Stimulated activated CD4-positive, alpha-beta T cell treated with anti-CD3 and anti-CD28 coated beads, Interleukin-12 subunit alpha, Interleukin-12 subunit beta, amount 100 ng/mL, for 48 hours (primary cell): ENCODE measurements at places on chromosomes 4 and X.

DNA sequence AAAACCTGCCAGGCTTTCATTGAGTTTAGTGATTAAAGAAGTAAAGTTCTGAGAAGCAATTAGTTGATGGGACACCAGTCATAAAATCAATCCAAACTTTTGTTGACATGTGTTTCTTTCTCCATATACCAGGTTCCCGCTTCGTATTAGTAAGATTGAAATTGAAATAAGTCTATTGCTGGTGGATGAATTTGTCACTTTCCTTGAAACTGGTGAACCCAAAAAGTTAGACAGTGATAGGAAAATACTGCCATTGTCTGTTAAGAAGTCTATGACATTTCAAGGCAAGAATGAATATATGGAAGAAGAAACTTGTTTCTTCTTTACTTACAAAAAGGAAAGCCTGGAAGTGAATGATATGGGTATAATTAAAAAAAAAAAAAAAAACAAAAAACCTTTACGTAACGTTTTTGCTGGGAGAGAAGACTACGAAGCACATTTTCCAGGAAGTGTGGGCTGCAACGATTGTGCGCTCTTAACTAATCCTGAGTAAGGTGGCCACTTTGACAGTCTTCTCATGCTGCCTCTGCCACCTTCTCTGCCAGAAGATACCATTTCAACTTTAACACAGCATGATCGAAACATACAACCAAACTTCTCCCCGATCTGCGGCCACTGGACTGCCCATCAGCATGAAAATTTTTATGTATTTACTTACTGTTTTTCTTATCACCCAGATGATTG, at the start of gene CD40LG:
TSS of gene CD40LG (plus strand) at position 482 of the 684 bp plus-strand sequence. CDS start at position 573, 91 bp downstream.
- DNase-seq, result no peak

DNA sequence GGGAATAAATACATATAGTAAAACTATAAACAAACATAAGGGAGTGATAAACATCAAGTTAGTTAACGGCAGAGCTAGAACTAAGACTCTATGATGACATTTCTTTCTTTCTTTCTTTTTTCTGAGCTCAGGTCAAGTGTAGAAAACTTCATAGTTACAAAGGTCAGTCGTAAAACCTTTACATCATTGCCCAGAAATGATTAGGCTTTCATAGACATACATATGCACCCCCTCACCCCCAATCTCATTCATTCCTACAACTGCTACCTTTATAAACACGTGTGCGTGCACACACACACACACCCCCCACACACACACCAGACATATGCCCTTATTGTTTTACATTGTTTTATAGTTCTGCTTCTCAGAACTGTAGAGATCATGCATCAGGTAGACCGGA, 5.7 kb downstream of the EIF1AX start:
- no peak for DNase-seq

GRCh38 chrX:100263650-100264049, 146.4 kb downstream of the PCDH19 start:
- no peak for DNase-seq

DNA sequence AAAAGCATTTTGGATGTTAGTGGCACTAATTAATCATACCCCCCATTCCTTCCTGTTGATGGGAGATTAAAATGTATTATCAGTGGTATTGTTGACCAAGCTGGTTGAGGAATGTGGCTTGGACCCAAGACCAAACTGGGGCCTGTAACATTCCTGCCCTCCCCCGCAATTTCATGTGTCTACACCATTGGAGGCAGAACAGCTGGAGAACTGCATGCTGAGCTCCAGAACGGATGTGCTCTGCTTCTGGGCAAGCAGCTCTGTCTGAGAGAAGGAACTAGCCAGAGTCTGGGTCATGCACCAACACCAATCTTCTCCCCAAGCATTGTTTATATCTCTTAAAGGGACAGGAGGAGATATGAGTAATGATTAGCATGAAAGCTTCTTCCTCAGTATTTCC, 185.5 kb downstream of the CEP135 start:
- no peak for DNase-seq

- no peak for DNase-seq
Measured at GRCh38 chr4:7635445-7636239, 200.9 kb upstream of the PSAPL1 start.

GRCh38 chrX:23901060-23901459, 6.7 kb downstream of the APOO start:
- DNase-seq, result no peak

- no peak for DNase-seq
Measured at GRCh38 chr4:76012388-76012801, 5.1 kb upstream of the CXCL9 start.

- DNase-seq, result no peak
Measured at GRCh38 chr4:48899950-48900349, 6.6 kb downstream of the OCIAD2 start.

- no peak for DNase-seq
Measured at GRCh38 chr4:87416965-87417364, 5.4 kb upstream of the NUDT9 start.

- no peak for DNase-seq
Measured at GRCh38 chrX:12789976-12790375, 1.2 kb upstream of the PRPS2 start.

GRCh38 chr4:181823645-181824044, 419.6 kb upstream of the TENM3 start:
- DNase-seq, result no peak

DNA sequence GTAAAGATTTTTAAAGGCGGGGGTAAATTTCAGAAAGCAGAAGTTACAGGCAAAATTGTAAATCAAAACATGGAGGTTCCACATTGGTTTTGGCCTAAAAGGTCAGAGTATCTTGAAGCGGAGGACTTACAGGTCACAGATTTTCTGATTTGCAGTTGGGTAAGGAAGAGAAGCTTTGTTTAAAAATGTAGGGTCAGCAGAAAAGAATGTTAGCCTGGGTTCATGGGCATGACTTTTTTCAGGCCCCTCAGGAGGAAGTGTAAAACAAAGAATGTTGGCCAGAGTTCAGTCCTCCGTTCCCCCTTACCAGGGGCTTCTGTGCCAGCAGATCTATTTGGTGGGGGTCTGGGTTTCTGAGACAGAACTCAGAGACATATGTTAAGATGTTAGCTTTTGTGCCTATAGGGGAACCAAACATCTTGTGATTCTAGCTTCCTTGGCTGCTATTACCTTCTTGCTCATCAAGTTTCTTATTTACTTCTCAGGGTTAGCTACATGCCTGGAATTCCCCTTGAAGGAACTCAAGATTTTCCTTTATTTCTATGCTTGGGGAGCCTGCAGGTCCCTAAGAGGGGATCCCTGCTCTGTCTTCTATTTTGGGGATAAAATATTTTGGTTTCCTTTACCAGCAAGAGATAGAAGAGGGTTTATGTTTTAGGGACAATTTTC, 160.3 kb downstream of the ANK2 start:
- no peak for DNase-seq

DNA sequence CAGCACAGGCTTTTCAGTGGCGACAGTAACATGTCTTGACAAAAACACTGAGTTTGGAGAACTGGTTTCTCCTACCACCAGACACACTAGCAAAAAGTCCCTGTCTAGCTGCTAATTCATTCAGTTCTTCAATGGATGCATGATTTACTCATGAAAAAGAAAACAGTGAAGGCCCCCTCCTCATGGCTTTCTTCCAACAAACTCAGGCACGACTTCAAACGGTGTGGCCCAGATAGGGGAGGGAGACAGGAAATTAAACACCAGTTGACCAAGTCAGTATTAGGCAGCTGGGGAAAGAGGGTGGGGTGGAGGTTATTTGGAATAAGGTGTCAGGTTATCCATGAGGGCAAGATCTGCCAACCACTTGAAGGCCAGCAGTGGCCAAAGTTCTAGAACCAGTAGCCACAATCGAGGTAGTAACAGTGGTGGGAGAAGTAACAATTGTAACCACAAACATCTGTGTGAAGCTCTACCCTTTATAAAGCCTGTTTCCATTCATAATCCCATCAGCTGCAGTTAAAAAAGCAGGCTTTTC, 60.2 kb downstream of the SEPSECS start:
- no peak for DNase-seq

DNA sequence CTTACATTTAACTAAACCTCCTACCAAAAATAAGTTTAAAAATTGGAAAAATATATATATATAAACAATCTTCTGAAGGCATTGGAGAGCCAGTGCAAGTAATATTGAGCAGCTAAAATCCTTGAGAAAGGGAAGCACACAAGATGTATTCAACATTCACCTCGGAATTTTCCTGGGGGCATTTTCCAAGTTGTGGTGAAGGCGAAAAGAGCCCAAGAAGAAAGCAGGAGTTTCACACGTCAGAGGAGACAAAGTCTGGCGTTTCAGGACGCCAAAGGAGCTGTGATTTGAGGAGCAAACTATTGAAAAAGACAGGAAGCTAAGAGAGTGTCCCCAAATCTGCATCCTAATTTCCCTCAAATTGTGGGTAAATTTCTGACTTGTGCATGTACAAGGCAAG, 9.1 kb upstream of the GASK1B start:
- DNase-seq, result no peak

GRCh38 chrX:48976086-48976485, 4.4 kb upstream of the KCND1 start:
- no peak for DNase-seq
